ENCODE measurements at places on chromosomes 12 and 14.
A peak's percentile ranks its signal among the peaks of the same experiment; 100 is the strongest.

DNA sequence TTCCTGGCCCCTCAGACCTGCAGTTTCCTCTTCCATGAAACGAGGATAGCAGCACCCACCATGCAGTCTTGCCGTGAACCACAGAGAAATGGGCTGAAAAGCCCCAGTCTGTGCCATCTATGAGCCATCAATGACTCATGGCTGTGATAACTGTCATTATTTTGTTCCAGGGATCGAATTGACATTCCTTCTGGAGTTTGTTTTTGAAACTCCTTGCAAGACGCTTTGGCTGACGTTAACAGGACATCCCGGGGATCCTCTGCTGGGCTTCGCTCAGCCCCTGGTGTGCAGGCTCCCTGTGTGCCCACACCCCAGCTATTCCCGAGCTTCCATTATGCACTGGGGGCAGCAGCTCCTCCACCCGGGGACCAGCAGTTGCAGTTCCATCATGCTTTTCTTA, 33.8 kb downstream of the MMAB start:
- DNase-seq: no peak

GRCh38 chr12:68743356-68743755, 2.6 kb upstream of the SLC35E3 start:
- no peak for DNase-seq

GRCh38 chr12:4111010-4111409, 162.6 kb upstream of the CCND2 start:
- no peak for DNase-seq

GRCh38 chr14:100834794-100835547, 9.1 kb downstream of the MEG3 start:
- no peak for DNase-seq

GRCh38 chr14:58151133-58152013, 640 bp downstream of the ARMH4 start:
- DNase-seq: no peak

DNA sequence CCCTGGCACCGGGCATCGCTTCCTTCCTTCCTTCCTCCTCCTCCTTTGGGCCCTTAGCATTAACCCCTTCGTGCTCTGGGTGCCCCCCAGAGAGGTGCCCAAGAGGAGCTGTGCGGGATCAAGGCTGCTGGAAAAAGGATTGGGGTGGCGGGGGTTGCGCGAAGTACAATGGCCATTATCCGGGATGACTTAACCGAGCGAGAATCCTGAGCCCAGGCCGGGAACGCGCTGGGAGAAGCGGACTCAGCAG, 2.8 kb downstream of the DHH start:
- no peak for DNase-seq

GRCh38 chr14:56491299-56492285, 88.0 kb upstream of the TMEM260 start:
- DNase-seq: peak; percentile 52

DNA sequence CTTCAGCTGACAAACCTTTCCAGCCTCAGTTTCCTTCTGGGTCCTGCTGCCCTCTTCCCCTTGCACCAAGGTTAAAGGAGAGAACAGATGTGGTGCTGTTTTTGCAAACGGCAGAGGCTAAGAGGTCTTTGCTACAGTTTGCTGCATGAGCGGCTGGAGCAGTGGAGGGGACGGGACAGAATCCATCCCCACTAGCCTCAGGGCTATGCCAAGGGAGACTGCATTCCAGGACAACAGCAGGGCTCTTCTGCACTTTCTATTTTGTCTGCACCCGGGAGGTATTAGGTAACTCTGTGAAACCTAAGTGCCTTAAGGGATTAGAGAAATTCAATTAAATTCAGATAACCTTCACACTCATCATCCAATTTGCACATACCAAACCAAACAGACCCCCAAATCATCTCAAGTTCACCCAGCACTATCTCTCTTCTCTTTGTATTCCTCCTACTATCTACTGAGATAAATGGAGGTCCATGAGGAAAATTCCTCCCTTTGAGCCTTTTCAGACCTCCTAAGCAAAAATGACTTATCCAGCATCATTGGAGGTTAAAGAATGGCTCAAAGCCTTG, 103.8 kb upstream of the VRK1 start:
- no peak for DNase-seq

DNA sequence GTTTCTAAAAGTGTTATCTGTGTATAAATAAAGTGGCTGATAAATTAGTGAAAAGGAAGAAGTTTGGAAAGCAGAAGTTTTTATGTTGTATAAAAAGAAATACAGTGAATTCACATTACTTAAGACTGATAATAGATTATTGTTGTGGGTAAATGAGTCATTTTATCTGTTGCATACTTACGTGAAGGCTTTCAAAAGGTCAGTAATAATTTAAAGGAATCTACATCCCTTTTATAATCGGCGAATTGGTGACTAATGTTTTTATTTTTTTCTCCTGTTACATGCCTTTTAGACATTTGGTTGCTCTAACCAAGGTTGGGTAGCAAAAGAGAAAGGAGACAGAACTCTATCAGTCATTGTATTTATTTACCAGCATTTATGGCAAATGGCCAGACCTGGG, 155.9 kb downstream of the SLC41A2 start:
- no peak for DNase-seq

- DNase-seq: no peak
These were observed 154.5 kb upstream of the FKBP4 start for GRCh38 chr12:2640281-2640680.

All from activated CD8-positive, alpha-beta memory T cell treated with anti-CD3 and anti-CD28 coated beads, Interleukin-2, amount 50 U/mL, for 48 hours (primary cell).